ENCODE measurements at places on chromosomes 1 and 21.
A peak's percentile ranks its signal among the peaks of the same experiment; 100 is the strongest.

DNA sequence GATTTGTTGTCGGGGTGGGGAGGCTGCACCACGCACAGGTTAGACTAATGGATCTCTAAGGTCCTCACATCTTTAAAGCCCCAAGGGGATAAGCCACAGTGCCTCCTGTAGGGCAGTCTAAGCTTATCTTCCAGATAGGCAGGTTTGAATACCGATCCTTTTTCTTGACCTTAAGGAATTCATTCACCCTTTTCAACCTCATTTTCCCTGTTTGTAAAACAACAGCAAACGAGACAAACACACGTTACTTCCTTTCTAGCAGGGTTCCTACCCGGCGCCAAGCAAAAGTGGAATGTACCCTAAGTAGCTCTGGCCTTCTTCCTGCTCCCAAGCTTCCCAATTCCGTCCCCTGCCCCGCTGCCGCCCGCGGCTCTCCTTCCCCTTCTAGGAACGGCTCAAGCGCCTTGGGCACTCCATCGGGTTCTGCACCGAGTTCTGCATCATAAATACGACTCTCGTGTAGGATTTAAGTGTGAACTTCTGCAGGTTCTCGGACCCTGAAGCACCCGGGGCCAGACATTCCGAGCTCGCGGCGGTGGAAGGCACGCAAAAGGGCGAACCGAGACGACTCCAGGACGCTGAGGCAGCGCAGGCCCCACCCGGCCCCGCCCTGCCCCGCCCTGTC is 548 bp upstream of the CDC20 start:
- DNase-seq, result no peak

GRCh38 chr1:18644973-18645746 is 14.5 kb downstream of the PAX7 start:
- no peak for DNase-seq

DNA sequence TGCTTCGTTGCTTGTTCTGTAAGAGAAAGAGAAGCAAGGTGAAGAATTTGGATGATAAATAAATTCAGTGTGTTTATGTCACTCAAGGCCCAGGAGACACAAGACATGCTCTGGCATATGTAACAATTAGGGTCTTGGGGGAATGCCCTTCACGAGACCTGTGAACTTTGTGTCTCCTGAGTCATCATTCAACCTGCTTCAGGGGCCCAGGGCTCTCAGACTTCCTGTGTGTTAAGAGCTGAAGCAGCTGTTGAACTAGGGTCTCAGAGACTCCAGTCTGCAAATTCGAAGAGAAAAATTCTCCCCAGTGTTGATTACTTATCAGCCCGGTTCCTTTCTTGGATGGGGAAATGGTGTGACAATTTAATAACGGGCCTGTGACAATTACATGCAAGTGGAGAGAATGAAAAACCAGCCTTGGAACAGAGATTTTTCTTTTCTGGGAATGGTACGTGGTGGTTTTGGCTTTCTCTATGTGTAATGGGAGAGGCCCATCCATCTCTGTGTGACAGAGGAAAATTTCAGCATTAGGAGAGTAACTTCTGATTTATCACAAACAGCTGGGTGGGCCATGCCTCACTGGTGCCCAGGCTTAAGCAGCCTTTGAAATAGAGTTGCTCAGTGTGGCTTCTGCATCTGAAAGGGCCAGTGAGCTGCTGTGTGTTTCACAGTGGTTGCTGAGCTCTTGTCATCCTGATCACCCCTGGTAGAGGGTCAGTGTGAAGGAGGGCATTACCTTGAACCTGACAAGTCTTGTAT is 22.4 kb downstream of the HUNK start:
- no peak for DNase-seq

GRCh38 chr1:25616095-25616986 is at the start of gene MAN1C1:
TSS of gene MAN1C1 (plus strand) at chr1:25616791. CDS start at chr1:25617798, 1,007 bp downstream.
- DNase-seq, result no peak

GRCh38 chr1:182032251-182032650 is 29.3 kb downstream of the ZNF648 start:
- no peak for DNase-seq

- no peak for DNase-seq
Measured at GRCh38 chr1:32899586-32900296, 1.4 kb downstream of the TMEM54 start.

GRCh38 chr1:215835951-215836350 is 268.8 kb downstream of the KCTD3 start:
- no peak for DNase-seq

GRCh38 chr1:52403566-52404115 is 582 bp downstream of the ORC1 start:
- peak; percentile 39 for DNase-seq

DNA sequence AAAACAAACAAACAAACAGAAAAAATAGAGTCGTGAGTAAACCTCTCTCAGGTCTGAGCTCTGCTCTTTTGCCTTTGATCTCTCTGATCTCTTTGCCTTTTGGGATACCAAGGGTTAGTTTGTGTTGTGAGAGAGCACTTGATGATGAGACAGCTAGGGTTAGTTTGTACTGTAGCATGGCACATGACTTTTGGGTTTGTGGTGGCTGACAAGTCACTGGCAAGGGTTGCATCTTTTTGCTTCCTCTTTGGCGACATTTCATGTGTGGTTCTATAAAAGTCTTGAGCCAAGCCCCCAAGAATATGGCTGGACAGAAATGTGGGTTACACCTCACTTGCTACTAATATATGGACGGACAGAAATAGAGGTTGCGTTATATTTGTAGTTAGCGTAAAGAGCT is 60.5 kb downstream of the TESK2 start:
- DNase-seq, result no peak

- no peak for DNase-seq
Measured at GRCh38 chr1:14745789-14746188, 147.3 kb downstream of the KAZN start.
